ENCODE measurements at places on chromosomes 5 and 9.

DNA sequence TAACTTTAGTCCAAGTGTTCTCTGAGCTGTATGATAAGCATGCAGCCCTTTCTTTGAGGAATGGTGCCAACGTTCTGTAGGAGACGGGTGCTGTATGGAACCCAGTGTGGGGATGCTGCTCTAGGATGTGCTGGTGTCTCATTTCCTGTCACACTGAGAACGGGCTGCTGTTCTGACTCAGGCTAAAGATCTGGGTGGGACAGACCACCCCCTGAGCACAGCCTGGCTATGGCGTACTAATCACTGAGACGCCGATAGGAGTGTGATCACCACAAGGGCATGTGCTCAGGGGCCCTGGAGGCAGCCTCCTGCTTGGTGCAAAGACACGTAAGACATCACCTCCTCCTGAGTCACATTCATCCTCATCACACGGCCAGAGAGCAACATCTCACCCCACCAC, 240.4 kb downstream of the IRX2 start:
- DNase-seq, result no peak

GRCh38 chr9:117021906-117022305, 334.8 kb downstream of the TRIM32 start:
- no peak for DNase-seq

GRCh38 chr9:104950838-104951237, 22.9 kb upstream of the ABCA1 start:
- no peak for DNase-seq

GRCh38 chr5:169036079-169036805, 264.7 kb downstream of the SLIT3 start:
- DNase-seq, result no peak

GRCh38 chr5:123220621-123221146, 131.6 kb downstream of the PRDM6 start:
- no peak for DNase-seq

- no peak for DNase-seq
Observed at GRCh38 chr5:181028032-181028819, 11.8 kb upstream of the BTNL9 start.

DNA sequence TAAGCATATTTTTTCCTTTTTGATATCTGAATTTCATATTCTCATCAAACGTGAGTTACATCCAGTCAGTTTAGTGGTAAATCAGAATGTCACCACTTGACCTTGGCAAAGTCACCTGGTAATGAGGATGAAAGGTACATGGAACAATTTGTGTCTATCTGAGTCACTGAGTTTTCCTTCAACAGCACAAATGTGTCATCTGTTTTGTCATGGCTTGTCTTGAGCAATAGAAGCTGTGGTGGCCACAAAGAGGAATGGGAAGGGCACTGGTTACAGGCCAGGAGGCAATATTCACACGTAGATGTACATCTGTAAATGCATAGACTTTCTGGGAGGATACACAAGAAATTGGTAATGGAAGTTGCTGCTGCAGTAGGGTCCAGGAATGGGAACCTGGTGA, 8.4 kb upstream of the ZNF474 start:
- DNase-seq, result no peak

DNA sequence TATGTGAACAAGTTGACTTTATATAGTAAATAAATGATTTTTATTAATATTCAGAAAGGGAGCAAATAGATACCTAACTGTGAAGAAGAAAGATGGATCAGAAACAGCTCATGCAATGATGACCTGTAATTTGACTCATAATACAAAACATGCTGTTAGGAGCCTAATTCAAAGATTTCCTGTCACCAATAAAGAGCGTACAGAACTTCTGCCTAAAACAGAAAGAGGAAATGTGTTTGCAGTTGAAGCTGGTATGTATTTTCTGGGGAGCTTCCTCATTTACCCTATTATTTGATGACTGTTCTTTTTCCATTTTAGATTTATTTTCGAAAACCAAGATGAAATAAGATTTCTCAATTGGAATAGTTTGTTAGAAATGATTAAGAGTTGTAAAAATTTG, 11.4 kb downstream of the YTHDC2 start:
- peak; percentile 60 for DNase-seq

- DNase-seq, result peak; percentile 33
Observed at GRCh38 chr9:128055344-128056040, 11.6 kb downstream of the NAIF1 start.

All from pons (tissue), 1 donor.